ENCODE measurements at places on chromosomes 6 and 20. TPM values are rescaled to one million over a fixed set of nuclear protein-coding genes. Genes with fewer than 3 reads are reported as not detected.

- no peak for DNase-seq
Measured at GRCh38 chr6:155324993-155325392, 10.7 kb upstream of the TFB1M start.

The NKX2-2 gene
- total RNA-seq, result 0.41 TPM

DNA sequence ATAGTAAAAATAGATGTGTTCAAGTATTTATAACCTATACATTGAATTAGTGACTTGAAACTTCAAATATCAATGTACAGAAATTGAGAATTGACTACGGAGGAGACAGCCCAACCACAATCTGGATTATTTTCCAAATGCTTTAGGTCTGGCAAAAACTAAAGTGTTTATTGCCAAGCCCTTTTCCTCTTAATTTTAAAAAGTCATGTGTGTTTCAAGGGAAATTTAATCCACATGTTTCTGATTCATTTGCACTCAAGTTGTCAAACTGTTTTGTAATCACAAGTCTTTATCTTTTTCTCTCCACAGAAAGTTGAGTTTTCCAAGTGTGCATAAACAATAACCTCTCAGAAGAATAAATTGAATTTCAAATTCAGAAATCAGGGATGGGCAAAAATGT lies 350.8 kb upstream of the RSPO3 start:
- no peak for DNase-seq

DNA sequence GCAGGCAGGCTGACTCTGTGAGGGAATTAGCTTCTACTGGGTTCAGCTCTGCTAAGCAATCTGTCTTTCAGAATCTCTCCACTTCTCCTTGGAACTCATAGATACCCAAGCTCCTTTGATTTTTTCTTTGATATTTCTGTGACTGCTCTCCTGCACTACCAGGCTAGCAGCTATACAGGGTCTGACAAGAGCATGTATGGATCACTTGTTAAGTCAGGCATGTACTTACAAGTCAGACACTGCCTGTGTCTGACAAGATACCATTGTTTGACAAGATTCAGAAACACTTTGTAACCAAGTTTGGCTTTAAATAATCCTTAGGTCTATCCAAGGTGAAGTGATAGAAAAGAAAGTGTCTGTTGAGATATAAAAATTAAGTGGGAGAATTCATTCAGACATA lies 79.5 kb downstream of the SESN1 start:
- no peak for DNase-seq

DNA sequence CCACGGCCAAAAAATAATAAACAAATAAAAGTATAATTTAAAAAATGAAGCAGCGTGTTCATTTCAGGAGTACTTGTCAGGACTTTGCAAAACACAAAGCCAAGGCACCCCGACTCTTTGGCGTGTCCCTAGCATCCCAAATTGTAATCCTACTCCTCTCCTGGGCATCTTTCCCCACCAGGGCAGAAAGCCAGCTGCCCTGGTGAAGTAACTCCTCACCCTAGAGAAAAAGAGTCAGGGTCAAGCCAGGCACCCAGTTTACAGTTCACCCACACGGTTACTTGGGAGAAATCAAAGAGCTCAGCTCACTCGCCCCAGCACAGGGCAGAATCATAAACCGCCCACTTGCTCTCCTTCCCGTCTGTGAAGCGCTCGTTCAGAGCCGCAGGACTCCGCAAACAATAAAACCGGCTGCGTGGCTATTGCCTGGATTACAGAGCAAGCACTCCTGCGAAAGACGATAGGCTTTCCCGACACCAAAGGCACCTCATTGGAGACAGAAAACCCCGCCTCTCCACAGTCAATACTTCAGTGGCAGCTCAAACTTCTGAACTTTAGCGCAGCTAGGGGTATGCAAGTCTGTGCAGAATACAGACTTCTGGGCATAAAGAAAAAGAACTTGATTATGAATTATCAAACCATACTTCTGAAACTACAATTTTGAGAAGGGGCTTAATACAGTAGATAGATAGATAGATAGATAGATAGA lies 73.0 kb upstream of the NHSL1 start:
- DNase-seq, result no peak

DNA sequence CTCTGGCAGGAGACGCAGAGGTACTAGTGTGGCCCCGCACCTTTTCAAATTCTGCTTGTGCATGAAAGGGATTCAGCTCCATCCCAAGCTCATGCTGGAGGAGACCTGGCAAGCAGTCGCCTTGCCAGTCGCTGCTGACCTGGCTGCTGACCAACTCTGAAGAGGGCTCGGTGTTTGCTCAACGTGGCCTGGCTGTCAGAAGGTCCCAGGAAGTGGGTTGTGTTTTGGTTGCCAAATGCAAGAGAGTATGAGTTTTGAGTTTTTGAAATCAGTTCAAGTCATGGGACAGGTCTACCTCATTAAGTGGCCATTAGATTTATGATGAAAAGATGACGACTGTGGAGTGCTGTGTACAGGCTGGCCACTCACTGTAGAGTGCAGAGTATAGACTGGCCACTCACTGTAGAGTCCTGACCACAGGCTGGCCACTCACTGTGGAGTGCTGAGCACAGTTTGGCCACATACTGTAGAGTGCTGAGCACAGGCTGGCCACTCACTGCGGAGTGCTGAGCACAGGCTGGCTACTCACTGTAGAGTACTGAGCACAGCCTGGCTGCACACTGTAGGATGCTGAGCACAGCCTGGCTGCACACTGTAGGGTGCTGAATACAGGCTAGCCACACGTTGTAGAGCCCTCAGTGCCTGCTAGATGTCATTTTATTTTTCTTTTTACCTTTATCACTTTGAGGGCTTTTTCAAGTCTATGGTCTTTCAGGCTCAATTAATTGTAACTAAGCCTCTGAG lies 193.9 kb downstream of the ZNF217 start:
- no peak for DNase-seq

DNA sequence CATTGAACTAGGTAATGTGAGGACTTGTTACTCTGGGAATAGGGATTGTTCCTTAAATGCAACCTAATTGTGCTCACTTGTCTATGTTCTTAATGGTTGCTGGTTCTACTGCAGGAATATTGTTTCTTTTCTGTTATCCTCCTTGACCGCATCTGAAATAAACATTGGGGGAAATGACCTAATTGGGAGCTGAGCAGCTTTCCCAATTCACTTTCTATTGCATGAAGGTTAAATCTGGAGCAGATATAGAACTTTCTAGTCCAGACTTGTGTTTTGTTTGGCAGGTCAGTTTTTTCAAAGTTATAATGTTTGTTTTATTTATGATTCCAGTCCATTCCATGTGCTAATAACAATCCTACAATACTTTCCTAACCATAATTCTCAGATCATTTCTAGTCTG lies 981.0 kb upstream of the CITED2 start:
- no peak for DNase-seq

DNA sequence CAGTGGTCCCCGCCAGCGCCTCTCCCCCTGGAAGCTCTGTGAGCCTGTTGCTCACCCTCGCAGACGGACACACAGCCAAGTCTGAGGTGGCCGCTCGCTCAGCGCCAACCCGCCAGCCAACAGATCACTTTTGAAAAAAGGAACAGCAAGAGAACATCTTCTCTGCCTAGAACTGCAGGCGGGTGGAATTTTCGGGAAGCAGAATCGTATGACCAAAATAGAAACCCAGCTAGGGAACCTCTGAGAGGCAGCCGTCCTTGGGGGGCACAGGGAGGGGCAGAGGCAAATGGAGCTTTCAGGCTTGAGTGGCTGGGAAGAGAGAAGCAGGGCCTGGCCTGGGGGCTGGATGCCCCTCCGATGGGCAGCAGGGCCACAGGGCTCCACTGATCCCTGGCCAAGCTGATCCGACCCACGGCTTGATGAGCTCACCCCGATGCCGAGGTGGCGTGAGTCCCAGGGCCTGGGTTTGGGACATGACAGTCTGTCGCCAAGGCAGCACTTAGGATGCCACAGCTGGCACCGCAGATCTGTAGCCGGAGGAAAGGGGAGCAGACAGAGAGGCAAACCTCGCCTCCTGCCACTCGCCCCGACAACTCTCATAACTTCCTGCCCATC lies 9.8 kb downstream of the NFATC2 start:
- DNase-seq, result no peak

GRCh38 chr6:159984268-159984786 lies 15.4 kb downstream of the IGF2R start:
- DNase-seq, result no peak

The RSPH9 gene
- 6.1 TPM for total RNA-seq

The FAM83C gene
- total RNA-seq, result not detected

DNA sequence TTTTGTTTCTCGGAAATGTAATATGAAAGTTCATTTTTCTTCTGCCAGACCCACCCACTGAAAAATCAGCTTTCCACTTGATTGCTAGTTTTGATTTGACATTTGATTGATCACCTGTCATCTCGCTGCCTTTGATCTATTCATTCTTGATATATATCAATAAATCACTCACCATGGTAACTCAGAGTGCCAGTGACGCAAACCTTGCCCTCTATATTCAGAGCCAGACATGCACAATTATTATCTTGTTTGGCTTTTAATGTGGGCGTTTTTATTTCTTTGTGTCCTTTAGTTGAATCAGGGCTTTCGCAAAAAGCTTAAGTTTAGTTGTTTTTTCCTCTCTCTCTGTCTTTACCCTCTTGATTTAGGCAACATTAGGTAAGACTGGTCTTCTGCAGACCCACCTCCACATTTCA lies 2.0 kb downstream of the TSHZ2 start:
- no peak for DNase-seq

DNA sequence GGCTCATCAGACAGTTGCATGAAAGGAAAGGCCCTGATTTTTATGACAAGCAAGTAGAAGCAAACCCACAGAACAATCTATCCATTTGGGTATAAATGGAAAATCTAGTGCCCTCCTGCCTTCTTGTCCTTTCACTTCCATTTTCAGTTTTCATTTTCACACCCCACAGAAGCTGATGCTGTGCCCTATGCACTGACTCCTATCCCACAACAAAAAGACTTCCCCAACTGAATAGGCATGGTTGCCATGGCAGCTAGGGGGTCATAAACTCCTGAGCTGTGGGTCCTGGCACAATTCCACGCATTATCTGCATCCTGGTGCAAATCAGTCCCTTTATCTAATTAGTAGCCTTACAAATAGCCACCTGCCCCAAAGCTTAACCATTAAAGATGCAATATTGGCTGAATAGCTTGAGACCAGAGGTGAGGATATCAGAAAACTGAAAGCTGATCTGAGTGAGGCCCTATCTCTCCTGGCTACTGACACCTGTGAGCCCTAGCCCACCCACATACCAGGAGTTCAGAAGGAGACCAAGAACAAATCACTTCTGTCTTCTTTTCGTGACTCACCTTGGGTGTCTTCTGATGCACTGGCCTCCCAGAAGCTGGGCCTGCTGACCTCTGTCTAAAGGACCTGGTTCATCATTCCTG lies 34.9 kb upstream of the HEY2 start:
- no peak for DNase-seq

DNA sequence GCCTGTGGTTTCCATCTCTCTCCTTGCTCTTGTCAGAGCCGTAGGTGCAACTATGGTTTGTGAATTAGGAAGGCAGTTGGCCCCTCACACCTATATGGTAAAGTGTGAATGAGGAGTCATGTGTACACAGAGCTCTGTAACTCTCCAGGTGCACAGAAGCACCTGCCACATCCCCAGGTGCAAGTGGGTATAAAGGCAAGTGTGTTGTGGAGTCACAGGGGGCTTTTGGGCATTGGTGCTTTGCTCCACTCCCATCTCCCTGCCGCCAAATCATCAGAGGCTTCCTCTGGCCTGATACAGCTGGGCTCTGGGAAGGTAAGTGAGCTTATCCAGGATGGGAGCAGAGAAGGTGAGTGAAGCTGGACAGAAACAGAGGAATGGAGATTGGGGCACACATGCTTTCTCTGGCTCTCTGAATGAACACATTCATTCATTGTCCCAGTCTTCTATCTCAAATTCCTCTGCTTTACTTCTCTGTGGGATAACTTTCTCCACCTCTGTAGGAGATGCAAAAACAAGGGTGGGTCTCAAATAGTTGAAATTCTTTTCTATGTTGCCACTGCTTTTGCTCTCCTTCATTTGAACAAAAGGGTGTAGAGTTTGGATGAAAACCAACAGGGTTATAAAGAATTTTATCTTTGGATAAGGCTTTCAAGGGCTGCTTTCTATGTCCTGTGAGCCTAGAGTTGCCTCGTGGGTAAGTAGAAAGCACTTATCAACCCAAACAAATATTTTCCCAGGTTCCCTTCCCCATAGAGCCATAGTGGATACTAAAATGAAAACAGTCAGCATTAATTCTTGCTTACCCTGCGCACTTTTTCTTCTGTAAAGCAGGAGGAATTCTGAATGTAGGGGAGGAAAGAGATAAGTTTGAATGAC lies 45.0 kb upstream of the RIPOR2 start:
- DNase-seq, result no peak

DNA sequence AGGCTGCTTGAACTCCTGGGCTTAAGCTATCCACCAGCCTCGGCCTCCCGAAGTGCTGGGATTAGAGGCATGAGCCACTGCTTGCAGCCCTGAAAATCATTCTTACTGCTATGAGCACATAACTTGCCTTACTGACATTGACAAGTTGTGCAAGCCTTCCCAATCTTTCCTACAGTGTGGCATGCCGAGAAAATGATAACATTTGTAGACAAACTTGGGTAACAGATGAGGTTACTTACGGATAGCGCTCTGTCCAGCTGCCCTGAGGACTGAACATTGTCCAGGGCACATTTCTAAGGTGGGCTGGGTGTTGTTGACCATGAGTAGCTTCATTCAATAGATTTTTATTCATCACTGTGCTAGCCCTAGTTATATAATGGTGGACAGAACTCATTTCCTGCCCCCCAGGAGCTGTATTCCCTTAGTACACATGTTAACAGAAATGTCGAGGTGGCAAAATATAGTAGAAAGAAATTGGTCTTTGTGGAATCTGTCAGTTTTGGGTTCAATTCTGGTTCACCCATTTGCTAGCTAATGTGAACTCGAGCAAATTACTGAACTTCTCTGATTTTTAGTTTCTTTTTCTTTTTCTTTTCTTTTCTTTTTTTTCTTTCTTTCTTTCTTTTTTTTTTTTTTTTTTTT lies 118.4 kb upstream of the AKIRIN2 start:
- DNase-seq, result no peak

The KIAA0408 gene
- total RNA-seq, result 107 TPM

The PXDC1 gene
- total RNA-seq, result 7.3 TPM
